CD8-positive, alpha-beta memory T cell (primary cell): ENCODE measurements at places on chromosomes 4 and X. TPM values are rescaled to one million over a fixed set of nuclear protein-coding genes. Genes with fewer than 3 reads are reported as not detected.

DNA sequence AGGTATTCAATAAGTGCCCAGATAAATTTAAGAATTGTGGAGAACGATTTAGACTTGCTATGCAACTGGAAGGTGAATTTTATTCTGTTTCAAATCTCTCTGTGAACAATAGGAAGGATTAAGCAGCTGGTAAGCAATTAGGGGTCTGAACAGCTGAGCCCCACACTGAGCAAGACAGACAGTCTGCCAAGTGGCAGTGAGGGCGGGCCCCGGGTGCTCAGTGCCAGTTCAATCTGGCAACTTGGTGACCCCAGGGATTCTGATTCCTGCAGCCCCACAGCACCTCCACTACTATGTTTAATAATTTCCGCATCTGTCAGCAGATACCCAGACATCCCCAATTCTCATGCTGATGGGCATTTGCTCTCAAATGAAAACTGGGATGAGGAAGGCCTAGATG is 317.3 kb downstream of the PPP1R2C start:
- DNase-seq, result no peak

DNA sequence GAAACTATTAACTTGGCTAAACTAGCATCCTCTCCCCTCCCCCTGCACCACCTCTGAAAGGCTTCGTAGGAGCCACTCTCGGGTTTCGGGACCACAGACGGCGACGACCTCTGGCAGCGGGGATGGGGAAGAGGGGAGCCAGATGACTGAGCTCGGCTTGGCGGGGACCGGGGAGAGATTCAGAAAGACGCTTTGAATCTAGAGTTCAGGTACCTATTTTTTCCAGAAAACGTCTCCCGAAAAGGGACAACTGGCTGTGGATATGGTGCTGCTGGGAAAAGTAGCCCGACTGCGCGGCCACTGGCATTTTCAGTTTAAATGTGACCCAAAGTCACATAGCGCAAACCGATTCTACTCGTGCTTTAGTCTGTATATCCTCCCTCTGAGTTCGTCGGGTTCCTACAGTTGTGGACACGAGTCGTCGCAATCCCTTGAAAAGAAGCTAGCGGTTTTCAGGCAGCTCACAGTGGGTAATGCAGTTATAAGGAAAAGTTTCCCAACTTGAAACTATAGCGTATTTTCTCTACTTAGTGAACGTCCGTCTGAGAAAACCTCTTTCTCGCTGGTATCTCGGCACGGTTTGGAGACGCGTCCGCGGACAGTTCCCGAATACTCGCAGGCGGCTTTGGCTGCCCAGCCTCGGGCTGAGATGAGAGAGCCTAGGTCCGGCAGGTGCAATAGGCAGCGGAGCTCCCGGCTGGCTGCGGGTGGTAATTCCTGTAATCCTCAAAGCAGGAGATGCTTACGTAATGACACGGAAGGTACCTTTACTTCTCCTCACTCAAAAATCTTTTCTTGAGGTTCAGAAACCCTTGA is 1.3 kb downstream of the PARM1 start:
- DNase-seq, result no peak

Gene FRYL
- total RNA-seq, result 70.3 TPM

DNA sequence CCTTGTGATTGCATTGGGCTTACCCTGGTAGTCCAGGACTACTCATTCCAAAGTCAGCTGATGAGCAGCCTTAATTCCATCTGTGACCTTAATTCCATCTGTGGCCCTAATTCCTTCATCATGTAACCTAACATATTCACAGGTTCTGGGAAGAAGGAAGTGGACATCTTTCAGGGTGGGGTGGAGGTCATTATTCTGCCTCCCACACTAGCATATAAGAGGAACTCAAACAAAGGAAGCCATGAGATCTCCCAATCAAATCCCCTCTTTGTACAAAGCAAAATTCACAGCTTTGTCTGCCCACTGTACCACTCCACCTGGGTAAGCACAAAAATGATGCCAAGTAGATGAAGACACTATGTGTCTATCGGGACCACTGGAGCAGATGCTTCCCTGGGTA is 87.3 kb downstream of the SLC2A9 start:
- no peak for DNase-seq

GRCh38 chr4:169657470-169658107 is 37.2 kb downstream of the CLCN3 start:
- DNase-seq, result no peak

DNA sequence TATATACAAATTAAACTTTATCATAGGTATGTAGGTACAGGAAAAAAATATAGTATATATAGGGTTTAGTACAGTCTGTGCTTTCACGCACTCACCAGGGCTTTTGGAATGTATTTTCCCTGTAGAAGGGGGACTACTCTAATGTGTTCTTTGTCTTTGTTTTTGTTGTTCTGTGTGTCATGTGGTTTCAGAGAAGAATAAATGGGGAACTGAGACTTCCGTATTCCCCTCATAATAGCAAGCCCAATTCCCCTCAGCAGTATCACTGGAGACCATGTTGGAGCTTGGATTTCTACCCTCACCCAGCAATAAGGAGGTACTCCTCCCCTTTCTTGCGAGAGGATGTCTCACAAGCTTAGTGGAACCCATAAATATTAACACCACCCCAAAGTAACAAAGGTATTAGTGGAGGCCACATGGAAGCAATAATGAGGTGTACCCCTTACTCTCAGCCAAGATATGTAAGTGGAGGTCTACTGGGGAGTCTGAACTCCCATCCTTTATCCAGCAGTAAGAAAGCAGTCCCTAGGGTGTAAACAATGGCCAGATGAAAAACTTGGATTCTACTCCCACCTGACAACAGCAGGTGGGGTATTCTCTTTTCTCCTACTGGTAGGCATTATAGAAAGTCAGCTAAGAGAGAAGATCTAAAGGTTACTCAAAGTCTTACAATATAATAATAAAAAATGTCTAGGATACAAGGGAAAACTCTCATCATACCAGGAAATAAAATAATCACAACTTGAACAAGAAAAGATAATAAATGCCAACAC is 805.4 kb upstream of the GALNTL6 start:
- no peak for DNase-seq

Gene ITIH6
- not detected for total RNA-seq

- no peak for DNase-seq
Observed at GRCh38 chr4:6779667-6780565, 2.6 kb upstream of the KIAA0232 start.

GRCh38 chrX:38859602-38860001 is 58.3 kb downstream of the MID1IP1 start:
- no peak for DNase-seq

- peak; percentile 18 for DNase-seq
Observed at GRCh38 chr4:67327245-67328017, 217.9 kb downstream of the CENPC start.

GRCh38 chr4:64911846-64912245 is 502.6 kb upstream of the TECRL start:
- no peak for DNase-seq

DNA sequence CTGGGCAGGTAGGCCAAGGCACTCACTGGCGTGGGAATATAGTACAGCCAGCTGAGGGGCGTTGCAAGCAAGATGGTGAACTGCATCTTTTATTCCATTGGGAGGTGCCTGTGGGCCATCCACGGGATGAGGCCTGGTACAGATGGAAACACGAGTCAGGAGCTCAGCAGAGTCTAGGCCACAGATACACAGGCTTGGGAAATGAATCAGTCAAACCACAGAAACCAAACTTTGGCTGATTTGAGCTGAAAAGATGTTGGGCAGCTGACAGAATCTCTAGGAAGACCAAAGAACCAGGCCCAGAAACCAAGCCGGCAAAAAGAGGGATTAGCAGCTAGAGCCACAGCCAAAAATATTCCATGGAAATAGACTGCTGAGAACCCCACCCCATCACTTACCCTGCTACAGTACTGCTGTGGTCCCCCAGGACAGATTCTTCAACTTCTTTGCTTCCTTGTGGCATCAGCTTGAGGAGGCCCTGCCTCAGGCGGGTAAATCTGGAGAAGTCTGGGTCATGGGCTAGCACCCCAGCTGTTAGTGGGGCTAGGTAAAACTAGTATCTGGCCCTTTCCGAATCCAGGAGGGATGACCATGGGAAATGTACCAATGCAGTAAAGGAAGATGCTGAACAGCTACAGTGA is 75.4 kb downstream of the TMEM131L start:
- DNase-seq, result no peak

DNA sequence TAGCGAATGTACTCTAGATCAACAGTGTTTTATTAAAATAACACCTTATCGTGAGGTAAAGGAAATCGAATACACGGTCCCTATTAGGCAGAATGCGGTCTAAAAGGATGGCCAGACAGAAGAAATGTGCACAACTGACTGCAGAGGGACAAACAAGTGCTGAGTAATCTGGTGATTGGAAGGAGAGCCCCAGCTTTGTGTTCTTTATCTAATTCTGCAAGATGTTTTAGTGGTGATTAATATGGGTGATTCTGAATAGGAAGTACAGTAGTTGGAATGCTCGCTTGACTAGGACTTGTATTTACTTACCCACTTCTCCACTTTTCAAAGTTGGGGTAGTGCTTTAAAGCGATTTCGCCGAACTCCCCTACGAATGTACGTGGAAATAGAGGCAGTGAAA is 1.2 kb downstream of the WDR44 start:
- no peak for DNase-seq

GRCh38 chrX:24371391-24371972 is 11.0 kb downstream of the SUPT20HL1 start:
- peak; percentile 34 for DNase-seq

GRCh38 chr4:141614878-141615586 is 21.4 kb upstream of the IL15 start:
- DNase-seq, result no peak

- DNase-seq, result no peak
Observed at GRCh38 chrX:769796-770195, 139.2 kb downstream of the SHOX start.

DNA sequence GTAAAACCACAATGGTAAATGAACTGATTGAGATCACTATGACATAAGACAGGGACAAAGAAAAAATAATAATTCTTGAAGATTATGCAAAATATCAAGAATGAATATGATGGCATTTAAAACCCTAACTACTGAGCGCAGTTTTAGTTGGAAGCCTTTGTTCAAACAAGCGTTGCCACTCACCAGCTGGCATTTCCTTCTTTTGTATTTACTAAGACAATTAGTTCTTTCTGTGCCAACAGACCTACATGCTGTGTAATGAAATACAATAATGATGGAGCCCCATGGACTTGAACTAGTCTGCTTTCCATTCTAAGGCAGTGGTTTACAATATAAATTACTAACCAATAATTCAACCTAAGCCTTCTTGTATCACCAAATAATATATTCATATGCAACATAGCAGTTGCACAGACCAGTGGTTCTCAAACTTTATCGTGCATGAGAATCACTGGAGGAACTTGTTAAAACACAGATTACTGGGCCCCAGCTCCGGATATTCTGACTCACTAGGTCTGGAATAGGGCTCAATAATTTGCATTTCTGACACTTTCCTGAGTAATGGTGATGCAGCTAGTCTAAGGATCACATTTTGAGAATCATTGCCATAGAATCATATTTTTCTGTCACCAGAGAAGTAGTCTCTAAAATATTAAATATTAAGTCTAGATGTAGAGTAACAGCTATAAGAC is 196.4 kb upstream of the MAGEB18 start:
- DNase-seq, result no peak

Gene HSFX4
- total RNA-seq, result not detected

- DNase-seq, result no peak
Observed at GRCh38 chr4:13529128-13529919, 15.0 kb downstream of the NKX3-2 start.

DNA sequence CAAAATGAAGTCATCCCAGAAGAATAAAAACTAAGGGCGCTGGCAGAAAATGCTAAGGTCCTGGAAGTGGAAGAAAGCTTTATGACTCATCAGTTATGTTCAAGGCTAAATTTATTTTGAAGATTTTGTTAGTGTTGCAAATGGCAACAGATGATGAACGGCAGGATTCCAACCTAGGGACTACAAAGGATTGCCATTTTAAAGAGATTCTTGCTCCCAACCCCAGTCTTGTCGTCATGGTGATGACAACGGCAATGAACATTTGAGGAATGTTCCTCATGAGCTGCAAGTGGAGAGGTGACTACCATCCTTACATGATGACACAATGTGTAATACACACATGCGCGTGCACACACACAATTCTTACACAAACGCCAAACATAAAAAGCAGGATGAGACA is 54.4 kb upstream of the FTHL17 start:
- no peak for DNase-seq

GRCh38 chr4:118112117-118113046 is 78.1 kb downstream of the NDST3 start:
- DNase-seq, result no peak

DNA sequence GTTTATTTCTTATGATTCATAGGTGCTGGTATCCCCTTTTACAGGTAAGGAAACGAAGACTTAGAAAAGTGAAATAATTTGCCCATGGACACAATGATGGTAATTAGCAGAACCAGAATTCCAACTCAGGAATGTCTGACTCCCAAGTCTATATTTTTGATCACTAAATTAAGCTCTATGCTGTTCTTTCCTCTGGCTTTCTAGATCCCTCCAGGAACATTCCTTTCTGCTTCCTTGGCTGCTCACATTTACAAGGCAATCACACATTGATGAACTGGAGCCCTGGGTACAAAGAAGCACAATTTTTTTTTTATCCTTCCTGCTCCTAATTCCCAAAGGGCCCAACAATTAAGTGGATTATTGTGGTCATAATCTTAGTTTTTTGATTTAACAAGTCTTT is 7.0 kb upstream of the CDKN2AIP start:
- no peak for DNase-seq

GRCh38 chr4:145566086-145566708 is 53.0 kb upstream of the MMAA start:
- DNase-seq, result no peak

DNA sequence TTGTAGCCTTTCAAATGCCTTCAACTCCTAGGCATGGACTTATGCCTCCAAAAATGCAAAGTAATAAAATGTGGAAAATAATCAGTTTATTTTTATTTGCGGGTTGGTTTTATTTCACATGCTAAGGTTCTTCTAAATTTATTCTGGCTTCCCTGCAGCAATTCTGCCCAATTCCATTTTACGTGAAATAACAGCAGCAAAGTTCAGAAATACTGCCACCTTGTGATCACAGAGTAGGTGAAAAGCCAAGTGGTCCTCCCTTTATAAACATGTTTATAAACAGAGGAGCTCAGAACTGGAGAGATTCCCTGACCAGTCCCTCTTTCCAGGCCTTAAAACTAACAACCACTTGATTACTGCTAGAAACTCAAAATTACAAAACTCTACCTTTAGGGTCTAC is 14.7 kb upstream of the DCHS2 start:
- no peak for DNase-seq

GRCh38 chrX:24859211-24859841 is 156.4 kb downstream of the ARX start:
- DNase-seq, result no peak

DNA sequence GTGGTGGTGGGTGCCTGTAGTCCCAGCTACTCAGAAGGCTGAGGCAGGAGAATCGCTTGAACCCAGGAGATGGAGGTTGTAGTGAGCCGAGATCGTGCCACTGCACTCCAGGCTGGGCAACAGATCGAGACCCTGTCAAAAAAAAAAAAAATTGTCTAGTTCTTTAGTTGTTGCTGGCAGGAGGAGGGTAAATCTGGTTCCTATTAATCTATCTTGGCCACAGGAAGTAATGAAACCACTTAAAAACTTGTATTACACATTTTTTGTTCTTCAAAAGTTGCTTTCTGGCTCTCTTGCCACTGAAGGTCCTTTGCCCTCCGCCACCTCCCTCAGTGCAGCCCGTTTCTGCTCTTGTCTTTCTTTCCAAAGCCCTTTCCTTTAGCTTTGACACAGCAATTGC is 102.9 kb upstream of the ARSJ start:
- DNase-seq, result no peak
